ENCODE measurements at places on chromosomes 2 and 18.

DNA sequence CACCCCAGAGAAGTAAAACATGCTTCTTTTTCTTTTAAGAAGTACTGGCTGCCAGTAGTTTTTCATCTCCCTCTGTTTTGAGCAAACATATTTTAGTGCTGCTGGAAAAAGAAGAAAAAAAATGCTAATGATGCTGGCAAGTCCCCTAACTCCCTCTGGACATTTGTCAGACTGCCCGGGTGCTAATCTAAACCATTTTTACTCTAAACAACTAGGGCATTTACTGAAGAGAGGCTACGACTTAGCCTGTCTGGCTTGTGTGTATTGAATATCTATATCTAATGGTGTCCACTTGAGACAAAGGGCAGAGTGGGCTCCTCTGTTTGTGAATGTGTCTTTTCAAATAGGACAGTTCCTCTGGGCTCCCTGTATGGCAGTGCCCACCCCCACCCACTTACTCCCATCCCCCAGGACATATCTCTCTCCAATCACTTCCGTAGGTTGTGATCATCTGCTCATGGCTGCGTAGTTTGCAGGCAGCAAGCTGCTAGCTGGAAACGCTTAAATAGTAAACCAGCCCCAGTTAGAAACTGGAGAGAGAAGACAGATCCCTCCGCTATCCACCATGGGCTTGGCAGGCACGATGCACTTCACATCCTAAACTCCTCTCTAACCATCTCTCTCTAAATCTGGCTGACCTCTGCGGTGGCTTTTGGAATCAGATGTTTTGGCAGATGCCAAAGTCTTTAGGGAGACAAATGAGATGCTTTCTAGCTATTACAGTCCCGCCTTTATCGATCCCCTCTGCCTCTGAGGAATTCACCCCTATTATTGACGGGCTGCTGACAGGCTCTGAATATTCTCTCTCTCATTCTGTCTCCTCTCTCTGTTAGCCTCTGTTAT lies 58.3 kb downstream of the DOCK10 start:
- DNase-seq = no peak

DNA sequence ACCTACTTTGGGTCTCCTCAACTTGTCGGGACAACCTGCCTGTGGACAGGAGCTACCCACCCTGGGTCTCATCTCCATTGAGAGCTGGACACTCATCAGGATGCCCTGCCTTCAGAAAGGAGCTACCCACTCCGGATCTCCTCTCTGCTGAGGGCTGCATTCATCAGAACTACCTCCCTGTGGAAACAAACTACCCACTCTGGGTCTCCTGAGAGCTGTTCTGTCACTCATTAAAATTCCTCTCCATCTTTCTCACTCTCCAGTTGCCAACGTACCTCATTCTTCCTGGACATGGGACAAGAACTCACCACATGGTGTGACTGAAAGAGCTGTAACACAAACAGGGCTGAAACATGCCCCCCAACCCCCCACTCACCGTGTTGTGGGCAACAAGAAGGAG lies 22.5 kb upstream of the UBE2F start:
- DNase-seq = no peak

DNA sequence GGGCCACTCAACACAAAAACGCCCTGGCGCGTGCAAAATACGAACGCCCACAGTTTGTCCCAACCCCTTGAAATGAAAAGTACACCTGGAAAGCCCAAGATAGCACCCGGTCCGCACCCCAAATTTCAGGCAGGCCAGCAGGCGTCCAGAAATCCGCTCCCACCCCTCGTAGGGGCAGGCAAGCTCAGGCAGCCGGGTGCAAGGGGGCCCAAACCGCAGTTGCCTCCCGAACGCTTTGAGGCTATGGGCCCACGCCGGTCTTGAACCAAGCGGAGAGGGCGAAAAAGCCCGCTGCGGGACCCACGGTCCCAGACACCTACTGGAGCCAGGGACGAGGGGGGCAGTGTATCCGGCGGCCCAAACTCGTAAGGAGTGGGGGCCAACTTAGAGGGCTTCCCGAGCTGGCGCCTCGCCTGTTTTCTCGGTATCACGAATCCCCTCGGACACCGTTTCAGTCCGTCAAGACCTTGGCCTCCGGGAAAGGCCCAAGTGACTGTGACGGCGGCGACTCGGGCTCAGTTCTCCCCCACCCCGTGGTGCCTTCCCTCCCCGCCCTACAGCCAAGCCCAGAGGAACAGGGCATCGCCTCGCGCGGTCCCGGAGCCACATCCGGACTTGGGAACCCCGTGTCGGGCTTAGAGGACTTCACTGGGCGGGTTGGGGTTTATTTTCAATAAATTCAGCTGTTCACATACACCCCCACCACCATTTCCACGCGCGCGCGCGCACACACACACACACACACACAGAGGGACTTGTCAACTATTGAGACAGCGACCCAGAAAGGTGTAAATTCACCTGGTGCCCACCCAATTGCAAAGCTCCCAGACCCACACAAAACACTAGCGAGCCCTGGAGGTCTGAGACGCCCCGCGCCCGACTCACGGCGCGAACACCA lies 6.2 kb upstream of the SATB2 start:
- DNase-seq = no peak

- DNase-seq = no peak
These were observed 27.3 kb upstream of the BIN1 start for GRCh38 chr2:127134235-127134634.

DNA sequence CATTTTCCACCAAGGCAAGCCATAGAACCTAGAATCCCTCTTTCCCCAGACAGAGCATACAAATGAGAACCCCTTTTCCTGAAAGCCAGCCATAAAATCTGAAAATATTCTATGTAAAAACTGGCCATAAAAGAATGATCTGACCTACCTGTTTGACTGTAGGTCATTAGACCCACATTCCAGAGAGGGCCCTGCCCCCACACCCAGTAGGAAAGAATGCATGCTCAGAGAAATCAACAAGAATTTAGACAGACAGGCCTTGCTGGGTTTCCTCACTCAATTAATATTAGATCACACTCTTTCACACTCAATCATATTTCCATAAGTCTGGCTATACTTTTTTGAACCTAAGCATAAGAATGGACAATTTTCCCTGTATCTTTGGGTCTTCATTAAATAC lies 929.5 kb downstream of the ERBB4 start:
- no peak for DNase-seq

DNA sequence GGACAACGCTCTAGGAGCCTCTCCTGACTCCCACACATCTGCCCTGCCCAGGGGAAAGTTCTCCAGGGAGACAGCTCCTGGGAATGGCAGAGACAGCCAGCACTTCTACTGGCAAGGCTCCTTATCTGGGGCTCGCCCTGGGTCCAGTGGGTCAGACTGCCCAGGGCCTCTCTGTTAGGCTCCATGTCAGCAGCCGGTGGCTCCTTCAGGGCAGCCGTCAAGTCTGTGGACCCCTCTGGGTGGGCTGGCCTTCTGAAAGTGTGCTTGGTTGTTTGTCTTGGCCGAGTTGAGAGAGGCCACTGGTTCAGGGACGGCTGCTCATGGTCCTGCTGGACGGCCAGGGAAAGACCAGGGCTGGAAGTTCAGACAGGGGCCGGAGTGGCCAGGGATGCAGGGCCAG lies 65.6 kb downstream of the RPIA start:
- DNase-seq = no peak

DNA sequence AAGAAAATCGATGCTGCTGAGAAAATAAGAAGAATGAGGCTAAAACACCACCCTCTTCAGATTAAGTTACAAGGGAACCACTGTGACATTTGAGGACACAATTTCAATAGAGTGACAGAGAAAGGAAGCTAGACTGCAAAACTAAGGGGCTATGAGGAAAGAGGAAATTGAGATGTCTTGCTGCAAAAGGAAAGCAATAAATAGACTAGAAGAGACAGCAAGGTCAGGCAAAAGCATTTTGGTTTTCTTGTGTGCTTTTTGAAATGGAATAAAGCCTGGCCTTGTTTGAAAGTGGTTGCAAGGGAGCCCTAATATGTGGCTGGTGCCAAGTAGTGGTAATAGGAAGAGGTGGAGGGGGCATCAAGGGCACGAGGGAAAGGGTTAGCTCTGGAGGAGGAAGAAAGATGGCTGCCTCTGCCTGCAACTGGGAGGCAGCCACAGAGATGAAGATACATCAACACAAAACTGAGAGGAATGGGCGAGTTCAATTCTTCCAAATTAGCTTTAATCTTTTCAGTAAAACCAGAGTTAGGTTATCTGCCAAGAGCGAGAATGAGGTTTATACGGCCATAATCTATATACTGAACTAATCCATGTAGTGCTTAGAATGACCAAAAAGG lies 1.2 kb upstream of the MRO start:
- DNase-seq = no peak

- no peak for DNase-seq
These were observed 45.6 kb upstream of the NEDD4L start for GRCh38 chr18:57998461-57998860.

DNA sequence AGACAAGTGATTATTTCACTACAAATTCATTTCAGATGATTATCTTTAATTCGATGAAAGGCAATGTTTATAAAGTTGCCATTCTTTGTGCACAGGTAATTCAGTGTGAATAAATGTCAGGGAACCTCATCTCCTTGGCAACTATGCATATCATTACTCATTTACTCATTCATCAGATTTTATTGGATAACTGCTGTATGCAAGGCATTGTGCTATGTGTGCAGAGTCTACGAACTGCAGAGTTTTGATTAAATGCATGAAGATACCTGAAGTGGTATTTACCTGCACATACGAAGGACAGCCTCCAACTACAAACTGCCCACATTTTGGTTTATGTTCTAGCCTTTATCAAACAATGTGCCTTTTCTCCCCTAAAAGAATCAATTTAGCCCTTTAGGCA lies 3.5 kb downstream of the RND3 start:
- no peak for DNase-seq

- no peak for DNase-seq
These were observed 1.9 kb downstream of the ACTR1B start for GRCh38 chr2:97661927-97662326.

DNA sequence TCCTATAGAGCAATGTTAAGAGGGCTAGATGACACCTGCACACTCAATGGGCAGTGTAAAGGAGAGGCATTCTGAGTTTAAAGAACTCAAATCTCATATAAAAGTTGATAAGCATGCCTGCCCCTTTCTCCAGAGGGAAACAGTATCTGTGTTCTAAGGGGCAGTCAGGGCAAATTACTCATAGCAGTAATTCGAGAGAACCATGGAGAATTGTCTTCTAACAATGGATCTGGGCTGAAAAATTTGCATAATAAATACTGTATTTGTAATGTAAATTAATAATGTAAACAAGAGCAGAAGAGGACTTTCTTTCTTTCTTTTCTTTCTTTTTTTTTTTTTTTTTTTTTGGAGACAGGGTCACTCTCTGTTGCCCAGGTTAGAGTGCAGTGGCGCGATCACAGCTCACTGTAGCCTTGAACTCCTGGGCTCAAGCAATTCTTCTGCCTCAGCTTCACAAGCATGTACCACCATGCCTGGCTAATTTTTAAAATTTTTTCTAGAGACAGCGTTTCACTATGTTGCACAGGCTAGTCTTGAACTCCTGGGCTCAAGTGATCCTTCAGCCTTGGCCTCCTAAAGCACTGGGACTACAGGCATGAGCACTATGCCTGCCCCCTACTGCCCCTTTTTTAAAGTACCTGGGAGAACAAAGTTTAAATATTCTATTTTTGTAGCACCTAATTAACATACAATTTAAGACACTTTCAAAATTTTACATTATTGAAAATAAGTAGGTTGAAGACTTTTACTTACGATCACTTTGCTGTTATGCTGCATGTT lies 70.6 kb downstream of the OTX1 start:
- no peak for DNase-seq

DNA sequence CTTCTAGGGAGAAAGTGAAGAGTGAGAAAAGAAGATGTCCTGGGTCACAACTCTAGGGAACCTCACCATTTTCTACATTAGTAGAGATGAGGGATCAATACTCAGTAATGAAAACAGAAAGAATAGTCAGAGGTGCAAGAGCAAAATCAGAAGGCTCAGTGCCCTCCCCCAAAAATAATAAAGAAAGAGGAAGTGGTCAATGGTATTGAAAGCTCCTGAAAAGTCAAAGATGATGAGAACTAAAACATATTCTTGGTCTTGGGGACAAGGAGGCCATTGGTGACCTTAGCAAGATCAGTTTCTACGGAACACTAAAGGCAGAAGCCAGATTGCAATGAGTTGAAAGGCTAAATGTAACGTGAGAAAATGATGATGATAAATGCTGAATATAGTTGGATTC lies 24.5 kb upstream of the MYO1B start:
- no peak for DNase-seq

- no peak for DNase-seq
These were observed 87.6 kb downstream of the TTC27 start for GRCh38 chr2:32715391-32715841.

GRCh38 chr2:109670556-109671411 lies 56.6 kb downstream of the SOWAHC start:
- DNase-seq = no peak

GRCh38 chr18:58847383-58848071 lies 17.1 kb upstream of the ZNF532 start:
- DNase-seq = no peak

DNA sequence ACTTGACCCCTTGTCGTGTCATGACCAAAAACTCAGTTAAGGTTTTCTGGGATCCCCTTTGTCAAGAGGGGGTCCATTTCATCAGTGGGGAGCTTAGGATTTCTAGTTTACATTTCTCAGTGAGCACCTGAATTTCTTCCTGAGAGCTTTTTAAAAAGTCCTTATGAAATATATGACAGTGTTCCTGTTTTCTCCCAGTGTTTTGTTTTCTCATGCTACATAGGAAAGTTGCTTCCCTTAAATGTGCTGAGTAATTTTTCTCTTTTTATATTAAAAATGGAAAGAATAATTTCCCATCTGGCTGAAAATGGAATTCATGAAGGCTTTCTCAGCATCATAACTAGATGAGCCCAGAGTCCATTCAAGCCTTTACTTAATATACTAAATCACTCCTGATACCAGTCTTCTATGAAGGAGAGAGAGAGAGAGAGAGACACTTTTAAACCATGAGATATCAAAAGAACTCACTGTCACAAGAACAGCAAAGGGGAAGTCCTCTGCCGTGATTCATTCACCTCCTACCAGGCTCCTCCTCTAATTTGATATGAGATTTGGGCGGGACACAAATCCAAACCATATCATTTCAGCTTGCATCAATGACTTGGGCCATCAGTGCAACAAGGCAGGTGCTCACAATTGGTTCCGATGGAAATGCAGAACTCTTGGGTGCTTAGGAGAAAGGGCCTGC lies 61.1 kb downstream of the XRCC5 start:
- no peak for DNase-seq

GRCh38 chr2:1147873-1148612 lies 197.4 kb downstream of the SNTG2 start:
- DNase-seq = no peak

- DNase-seq = no peak
These were observed 46.6 kb downstream of the SMAD2 start for GRCh38 chr18:47883771-47884413.

- no peak for DNase-seq
These were observed 2.0 kb upstream of the BZW1 start for GRCh38 chr2:200809506-200810251.

- DNase-seq = no peak
These were observed 42.0 kb downstream of the CTNNA2 start for GRCh38 chr2:79554899-79555298.

Measured in CD4-positive, alpha-beta T cell treated with Interleukin-1 beta for 1 hour (primary cell).